ENCODE measurements at places on chromosomes 1 and 21. TPM values are rescaled to one million over a fixed set of nuclear protein-coding genes. Genes with fewer than 3 reads are reported as not detected.

Gene BTBD19
- 17.9 TPM for total RNA-seq

Gene RNF186
- not detected for total RNA-seq

Gene GPR3
- total RNA-seq, result 0.44 TPM

Gene ATP1A4
- total RNA-seq, result not detected

Gene PIGR
- total RNA-seq, result not detected

Gene IFI6
- total RNA-seq, result 32.6 TPM

Gene RPE65
- total RNA-seq, result not detected

Gene UQCRHL
- total RNA-seq, result 0.76 TPM

Gene STUM
- 0.35 TPM for total RNA-seq

Gene LRRC52
- total RNA-seq, result not detected

Gene SLC45A1
- 2.2 TPM for total RNA-seq

Gene SLC41A1
- total RNA-seq, result 29.8 TPM

Gene LENEP
- total RNA-seq, result not detected

Gene GPR157
- total RNA-seq, result 1.8 TPM

Gene LGR6
- not detected for total RNA-seq

Gene NPPA
- not detected for total RNA-seq

Gene OR2T35
- total RNA-seq, result not detected

Gene SUCO
- total RNA-seq, result 17.9 TPM

Gene AKR7A3
- total RNA-seq, result 0.88 TPM

Gene VASH2
- 0.53 TPM for total RNA-seq

Gene DNAI4
- 2.2 TPM for total RNA-seq

Gene CYP4Z1
- total RNA-seq, result not detected

Gene RER1
- 119 TPM for total RNA-seq

Gene NR1I3
- not detected for total RNA-seq

Gene LCE3D
- not detected for total RNA-seq

Gene SLC25A34
- total RNA-seq, result 0.53 TPM

Gene LRRC71
- 0.12 TPM for total RNA-seq

Gene VWA5B1
- total RNA-seq, result not detected

Gene NUF2
- total RNA-seq, result 1.8 TPM

Gene TIE1
- 640 TPM for total RNA-seq

Gene TAL1
- 20.4 TPM for total RNA-seq

Gene CHIA
- total RNA-seq, result not detected

Gene TENT5C
- total RNA-seq, result 0.92 TPM

Gene ADAMTS5
- 2.3 TPM for total RNA-seq
